Articular chondrocyte of knee joint (primary cell): ENCODE measurements at places on chromosomes 11 and 22. TPM values are rescaled to one million over a fixed set of nuclear protein-coding genes. Genes with fewer than 3 reads are reported as not detected.

The OR6A2 gene
- 0.52 and 0.76 TPM in 2 replicates for total RNA-seq

The TSPAN32 gene
- 1.4 and 3.5 TPM in 2 replicates for total RNA-seq

The GGTLC3 gene
- not detected in 2 replicates for total RNA-seq

The WBP2NL gene
- total RNA-seq, result 0.76 and 1.2 TPM in 2 replicates

The PLA2G3 gene
- total RNA-seq, result not detected in 2 replicates

The H19 gene
- 29.9 and 77.0 TPM in 2 replicates for total RNA-seq

The SNX19 gene
- total RNA-seq, result 92.6 and 114 TPM in 2 replicates

The OR52E8 gene
- total RNA-seq, result not detected in 2 replicates

The SEC14L2 gene
- total RNA-seq, result 16.3 and 18.2 TPM in 2 replicates

The BARX2 gene
- total RNA-seq, result not detected in 2 replicates

The NEFH gene
- total RNA-seq, result 0.22 and 0.39 TPM in 2 replicates

The MAP6 gene
- 2.6 and 5.0 TPM in 2 replicates for total RNA-seq

The PTPRJ gene
- 10.1 and 10.6 TPM in 2 replicates for total RNA-seq

The UBE2L6 gene
- 49.2 and 49.5 TPM in 2 replicates for total RNA-seq

The ALX4 gene
- under 0.01 and 0.13 TPM in 2 replicates for total RNA-seq

The CBLIF gene
- not detected in 2 replicates for total RNA-seq

The CALCA gene
- 0.22 TPM in 1 of 2 replicates, not detected in the other for total RNA-seq

The NCR3LG1 gene
- total RNA-seq, result 6.4 and 14.4 TPM in 2 replicates

The GRM5 gene
- total RNA-seq, result not detected in 2 replicates
